ENCODE measurements at places on chromosomes 4 and X.

DNA sequence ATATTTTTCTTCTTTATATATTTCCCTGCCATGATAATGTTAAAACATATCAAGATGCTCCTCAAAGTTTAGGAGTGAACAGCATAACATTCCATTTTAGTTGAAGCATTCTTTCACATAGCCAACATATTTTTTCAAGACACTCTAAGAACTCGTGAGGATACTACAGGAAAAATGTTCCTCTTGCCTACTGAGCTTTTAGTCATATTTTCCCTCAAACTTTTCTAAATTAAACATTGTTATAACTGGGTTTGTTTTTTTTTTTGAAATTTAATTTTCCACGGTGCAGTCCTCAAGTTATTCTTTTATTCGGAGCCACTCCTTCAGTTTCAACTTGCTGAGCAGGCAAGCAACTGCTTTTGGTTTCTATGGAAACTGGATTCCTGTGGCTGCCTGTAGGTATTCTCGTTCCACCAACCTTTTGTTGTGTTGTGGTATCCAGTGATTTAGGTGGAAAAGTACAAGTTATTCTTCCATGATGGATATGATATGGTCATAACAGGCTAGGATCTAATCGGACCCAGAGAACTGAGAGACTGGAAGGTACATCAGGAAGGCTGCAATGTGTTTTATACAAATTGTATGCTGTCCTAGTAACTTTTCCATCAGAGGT is 248.0 kb downstream of the TRIML1 start:
- DNase-seq = no peak

GRCh38 chrX:54044877-54045338 is 635 bp upstream of the PHF8 start:
- DNase-seq = no peak

GRCh38 chrX:132127743-132128142 is at the start of gene FRMD7:
FRMD7 (minus strand) TSS chrX:132128020; CDS start chrX:132127844, 176 bp downstream.
- no peak for DNase-seq

- no peak for DNase-seq
Measured at GRCh38 chrX:131958724-131959123, 64.4 kb upstream of the STK26 start.

DNA sequence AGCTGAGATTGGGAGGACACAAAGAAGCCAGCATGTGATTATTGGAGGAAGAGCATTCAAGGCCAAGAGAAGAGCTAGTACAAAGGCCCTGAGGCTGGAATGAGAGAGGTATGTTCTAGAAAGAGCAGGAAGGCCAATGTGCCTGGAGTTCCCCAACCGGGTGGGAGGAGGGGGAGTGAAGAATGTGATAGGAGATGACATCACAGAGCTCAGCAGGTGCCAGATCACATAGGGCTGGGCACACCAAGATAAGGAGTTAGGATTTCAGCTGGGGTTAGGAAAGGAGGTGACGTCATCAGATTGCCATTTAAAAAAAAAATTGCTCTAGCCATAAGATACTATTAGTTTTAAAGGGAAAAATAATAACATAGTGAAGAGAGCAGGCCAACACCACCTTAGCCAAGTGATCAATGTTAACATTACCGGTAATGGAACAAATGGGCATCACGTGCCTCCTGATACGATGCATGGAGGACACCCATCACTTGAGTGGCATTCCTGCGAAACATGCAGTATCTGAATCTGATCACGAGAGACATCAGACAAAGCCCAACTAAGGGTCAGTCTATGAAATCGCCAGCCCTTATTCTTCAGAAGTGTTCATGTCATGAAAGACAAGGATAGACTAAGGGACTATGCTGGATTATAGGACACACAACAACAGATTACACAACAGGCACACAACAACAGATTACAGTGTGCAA is 344.3 kb downstream of the BCOR start:
- no peak for DNase-seq

GRCh38 chrX:96438803-96439202 is 245.8 kb upstream of the DIAPH2 start:
- no peak for DNase-seq

- DNase-seq = no peak
Measured at GRCh38 chr4:13990596-13991589, 363.4 kb upstream of the BOD1L1 start.

DNA sequence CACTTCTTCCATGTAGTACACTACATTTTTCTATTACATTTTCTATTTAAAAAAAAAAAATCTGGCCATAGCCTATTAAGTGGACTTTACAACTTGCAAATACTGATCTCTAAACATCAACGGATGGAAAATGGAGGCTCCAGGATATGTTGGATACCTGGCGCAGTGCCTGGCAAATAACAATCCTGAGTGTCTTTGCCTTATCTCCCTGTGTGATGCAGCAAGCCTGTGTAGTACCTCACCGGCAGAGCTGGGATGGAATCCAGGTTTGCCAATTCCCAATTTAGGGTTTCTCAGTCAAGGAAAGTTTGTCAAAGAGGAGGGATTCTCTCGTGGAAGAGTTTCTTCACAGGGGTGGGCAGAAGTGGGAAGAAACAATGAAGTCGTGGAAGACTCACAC is 93.2 kb downstream of the KDR start:
- no peak for DNase-seq

DNA sequence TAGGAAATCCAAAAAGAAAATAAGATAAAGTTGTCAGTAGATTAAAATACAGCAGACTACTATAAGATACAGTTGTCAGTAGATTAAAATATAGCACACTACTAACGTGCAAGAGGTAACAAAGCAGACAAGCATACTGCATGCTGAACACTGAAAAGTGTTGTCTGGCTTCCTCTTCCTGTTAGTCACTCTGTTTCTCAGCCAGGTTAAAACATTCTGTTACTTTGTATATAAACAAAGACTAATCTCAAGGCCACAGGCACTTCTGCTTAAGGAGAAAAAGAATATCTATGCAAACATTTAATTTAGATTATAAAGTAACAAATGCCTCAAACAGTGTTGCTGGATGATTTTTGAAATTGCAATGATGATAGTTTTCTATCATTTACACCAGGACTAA is 41.0 kb upstream of the SCD5 start:
- DNase-seq = no peak

DNA sequence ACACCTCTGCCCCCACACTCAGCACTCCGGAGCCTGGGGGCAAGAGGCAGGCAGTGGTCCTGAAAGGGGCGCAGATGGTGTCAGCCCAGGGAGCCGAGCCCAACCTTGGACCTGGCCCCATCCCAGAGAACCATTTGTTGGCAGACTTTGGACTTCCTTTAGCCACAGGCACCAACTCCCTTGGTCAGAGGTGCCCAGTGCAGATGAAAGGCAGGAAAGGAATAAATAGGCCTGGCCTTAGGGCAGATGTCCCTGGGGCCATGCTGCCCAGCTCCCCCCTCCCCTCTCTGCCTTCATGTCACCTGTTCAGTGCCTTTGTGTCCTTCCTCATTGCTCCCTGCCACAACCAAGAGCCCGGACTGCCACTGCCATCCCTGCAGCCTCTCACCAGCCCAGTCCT is 52.8 kb downstream of the SEL1L3 start:
- no peak for DNase-seq

GRCh38 chrX:64580605-64581004 is 185.4 kb upstream of the MTMR8 start:
- DNase-seq = no peak
